ENCODE measurements at places on chromosomes 11 and 22. TPM values are rescaled to one million over a fixed set of nuclear protein-coding genes. Genes with fewer than 3 reads are reported as not detected.

CST6 gene
- total RNA-seq: not detected

HEPACAM gene
- total RNA-seq: not detected

DNA sequence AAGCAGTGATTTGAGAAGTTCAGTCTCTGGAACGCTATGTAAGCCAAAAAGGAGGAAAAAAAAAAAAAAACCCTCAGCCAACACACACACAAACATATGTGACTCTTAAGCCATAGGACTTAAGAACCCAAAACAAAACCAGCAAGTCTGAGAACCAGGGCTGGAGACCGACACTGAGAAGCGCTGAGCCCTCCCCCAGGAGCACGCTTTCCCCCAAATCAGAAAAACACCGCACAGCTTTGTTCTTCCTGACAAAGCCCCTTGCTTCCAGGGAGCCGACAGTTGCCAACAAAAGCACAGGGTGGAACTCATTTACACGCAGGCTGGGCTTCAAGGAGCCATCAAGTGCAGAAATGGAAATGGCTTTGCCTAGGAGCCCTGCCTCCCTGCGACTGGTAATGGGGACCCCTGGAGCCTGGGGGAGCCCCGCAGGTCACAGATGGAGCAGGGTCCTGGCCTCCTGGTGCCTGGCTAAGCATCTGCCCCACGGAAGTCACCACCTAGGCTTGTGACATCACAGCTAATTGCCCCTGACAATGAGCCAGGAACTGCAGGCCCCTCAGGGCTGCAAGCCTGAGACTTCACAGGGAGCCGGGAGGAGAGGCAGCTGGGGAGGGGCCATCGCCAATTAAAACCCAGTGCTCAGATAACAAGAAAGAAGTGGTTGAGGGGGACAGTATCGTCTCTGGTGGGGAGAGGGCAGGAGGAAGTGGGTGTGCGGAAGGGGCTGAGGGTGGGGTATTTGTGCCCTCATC lies 66.9 kb downstream of the NFAM1 start:
- peak; percentile 84 for DNase-seq

DNA sequence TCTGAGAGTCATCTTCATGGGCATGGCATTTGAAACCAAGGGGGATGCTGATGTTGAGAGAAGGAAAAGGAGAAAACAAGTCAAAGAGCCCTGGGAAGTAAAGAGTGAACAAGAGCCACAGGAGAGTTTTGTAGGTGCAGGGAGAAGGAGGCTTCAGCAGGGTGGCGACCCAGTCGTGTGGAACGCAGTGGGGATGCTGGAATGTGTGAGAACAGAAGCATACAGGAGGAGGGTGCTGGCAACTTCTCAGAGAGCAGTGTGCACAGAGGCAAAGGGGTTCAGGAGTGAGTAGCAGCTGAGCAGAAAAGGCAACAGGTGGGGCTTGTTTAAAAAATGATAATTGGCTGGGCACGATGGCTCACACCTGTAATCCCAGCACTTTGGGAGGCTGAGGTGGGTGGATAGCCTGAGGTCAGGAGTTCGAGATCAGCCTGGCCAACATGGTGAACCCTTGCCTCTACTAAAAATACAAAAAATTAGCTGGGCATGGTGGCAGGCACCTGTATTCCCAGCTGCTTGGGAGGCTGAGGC lies 75.8 kb upstream of the PLET1 start:
- DNase-seq: no peak

- peak; percentile 38 for DNase-seq
These were observed 930 bp downstream of the SCYL1 start for GRCh38 chr11:65525546-65526480.

GRCh38 chr11:131038597-131038996 lies 122.3 kb upstream of the SNX19 start:
- DNase-seq: peak; percentile 61
